ENCODE measurements at places on chromosomes 16 and 17. TPM values are rescaled to one million over a fixed set of nuclear protein-coding genes. Genes with fewer than 3 reads are reported as not detected.

The DNAAF1 gene
- total RNA-seq = 1.7 TPM

DNA sequence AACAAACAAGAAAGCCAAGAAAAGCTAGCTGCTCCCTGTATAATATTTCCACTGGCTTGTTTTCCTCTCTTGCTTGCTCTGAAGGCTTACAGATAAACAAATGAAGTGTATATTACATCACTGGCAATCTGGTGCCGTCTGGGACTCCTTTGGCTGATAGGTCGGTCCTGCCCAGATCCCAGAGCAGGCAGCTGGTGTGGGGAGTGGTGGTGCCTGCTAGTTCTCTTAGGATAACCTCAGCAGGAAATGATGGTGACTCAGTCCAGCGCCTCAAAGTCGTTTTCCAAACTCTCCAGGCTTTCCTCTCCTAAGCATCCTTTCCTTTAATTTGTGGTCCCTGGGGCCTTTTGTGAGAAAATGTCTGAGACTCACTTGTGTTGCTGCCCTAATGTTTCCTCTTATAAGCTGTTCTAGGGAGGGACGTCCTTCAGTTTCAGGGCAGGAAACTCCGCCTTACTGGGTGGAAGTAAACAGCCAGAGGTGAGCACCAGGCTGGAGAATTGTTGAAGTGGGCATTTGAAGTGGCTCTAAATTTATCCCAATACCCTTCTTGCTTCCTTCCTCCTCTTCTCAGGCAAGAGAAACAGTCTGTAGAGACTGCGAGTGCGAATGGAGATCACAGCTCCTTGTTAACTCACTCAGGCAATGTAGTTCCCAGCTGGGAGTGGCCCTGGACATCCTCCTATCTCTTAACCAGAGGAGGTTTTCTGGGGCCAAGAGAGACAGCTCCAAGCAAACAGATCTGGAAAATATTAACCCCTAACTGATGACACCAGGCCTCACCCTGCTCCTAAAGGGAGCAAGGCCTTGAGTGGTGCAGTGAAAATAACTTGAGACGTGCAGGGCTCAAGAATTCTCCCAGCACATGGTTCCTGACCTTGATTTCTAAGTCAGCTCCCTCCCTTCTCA lies 34.9 kb downstream of the CD300LF start:
- DNase-seq = no peak

DNA sequence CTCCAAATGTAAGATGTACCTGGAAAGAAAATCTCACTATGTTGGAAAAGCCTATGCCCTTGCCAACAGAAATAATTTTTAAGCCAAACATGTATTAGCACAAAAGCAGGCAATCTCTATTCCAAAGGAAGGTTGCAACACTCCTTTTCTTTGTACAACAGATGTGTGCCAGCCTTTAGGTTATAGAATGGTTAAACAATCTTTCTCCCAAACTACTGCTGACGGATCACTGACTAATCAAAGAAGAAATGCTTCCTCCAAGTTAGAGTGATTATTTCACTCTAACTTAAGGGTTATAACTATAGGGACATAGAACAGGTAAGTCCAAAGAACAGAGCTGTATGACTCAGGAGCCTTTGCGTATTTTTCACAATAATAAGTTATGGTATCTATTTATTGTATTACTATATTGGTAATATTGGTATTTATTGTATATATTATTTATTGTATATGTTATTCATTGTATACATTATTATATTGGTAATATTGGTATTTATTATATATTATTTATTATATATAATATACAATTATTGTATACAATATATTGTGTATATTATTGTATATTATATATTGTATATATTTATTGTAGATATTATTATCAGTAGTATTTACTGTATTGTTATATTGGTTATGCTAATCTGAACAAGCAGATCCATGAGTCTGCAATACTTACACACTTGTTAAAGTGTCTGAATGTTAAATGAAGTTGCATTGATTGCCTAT lies 36.7 kb upstream of the ABCA5 start:
- no peak for DNase-seq

- no peak for DNase-seq
Measured at GRCh38 chr16:81774348-81774747, 4.7 kb upstream of the PLCG2 start.

The SECTM1 gene
- total RNA-seq = 12.6 TPM

All from ureter (tissue), 1 donor.